ELR (cell line): ENCODE measurements at places on chromosomes 7 and 10.

DNA sequence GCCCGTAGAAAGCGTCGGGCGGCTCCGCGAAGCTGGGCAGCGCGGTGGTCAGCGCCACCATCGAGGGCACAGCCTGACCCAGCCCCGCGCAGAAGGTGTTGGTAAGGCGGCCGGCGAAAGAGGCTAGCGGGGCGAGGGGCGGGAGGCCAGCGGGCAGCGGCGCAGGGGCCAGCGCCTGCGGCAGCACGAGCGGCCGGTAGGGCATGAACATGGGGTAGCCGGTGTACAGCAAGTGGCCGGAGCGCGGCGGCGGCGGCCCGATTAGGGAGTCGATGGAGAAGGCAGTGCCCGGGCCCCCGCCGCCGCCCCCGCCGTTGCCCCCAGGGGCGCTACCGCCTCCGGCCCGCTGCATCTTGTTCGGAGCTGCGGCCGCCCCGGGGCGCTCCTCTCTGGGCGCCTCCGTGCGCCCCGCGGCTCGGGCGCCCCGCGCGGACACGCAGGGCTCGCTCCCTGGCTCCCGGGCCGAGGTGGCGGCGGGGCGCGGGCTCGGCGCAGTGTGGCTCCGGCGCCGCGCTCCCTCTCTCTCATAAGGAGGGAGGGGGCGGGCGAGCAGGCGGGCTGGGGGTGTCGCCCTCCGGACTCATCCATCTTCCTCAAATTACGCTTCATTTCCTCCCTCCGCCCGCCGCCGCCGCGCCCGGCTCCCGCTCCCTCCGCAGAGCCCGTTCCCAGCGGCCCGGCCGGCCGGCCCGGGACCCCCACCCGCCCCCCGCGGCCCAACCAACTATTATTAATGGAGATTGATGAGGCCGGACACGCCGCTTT lies at the start of gene GBX1:
GBX1 (minus strand) TSS at position 498 of the 765 bp plus-strand sequence; CDS start at position 352, 146 bp downstream.
- peak; percentile 25 for DNase-seq

- DNase-seq = peak; percentile 60
Observed at GRCh38 chr10:21527598-21528235, 2.2 kb upstream of the SKIDA1 start.

GRCh38 chr7:156153590-156153989 lies 341.3 kb upstream of the SHH start:
- DNase-seq = no peak

- DNase-seq = no peak
Observed at GRCh38 chr10:121375172-121375571, 223.1 kb downstream of the FGFR2 start.

- no peak for DNase-seq
Observed at GRCh38 chr10:33328253-33328652, 6.2 kb downstream of the NRP1 start.

- DNase-seq = no peak
Observed at GRCh38 chr10:24844742-24845141, 107.7 kb downstream of the PRTFDC1 start.

DNA sequence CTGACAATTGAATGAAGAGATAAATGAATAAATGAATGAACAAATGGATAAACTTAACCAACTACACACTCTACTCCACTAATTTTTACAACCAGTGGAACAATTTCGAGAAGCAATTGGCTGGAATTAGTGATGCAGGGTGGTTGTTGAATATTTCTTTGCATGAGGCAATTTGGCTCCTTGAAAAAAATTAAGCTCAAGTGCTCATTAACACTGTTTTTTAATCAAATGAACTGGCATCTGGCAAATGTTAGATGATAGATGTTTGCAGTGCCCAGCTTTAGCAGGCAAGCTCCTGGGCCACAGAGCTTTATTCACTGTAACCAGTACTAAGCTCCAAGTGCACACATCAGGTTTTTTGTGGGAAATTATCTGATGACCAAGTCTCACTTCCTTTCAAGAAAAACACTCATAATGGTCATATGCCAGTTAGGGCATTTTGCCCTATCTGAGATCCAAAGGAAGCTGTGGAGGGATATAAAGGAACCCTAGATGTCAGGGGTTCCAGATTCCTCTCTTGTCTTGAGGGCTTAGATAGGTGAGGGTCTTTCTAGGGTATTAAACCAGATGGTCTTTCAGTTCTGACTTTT lies 16.4 kb upstream of the ADD3 start:
- peak; percentile 27 for DNase-seq

GRCh38 chr7:33183504-33183903 lies 54.1 kb downstream of the BBS9 start:
- no peak for DNase-seq

GRCh38 chr10:77637532-77638320 lies at the start of gene KCNMA1:
Gene KCNMA1, minus strand, starts transcription at chr10:77637808.
- DNase-seq = peak; percentile 77

GRCh38 chr10:17426263-17426750 lies 28.1 kb downstream of the ST8SIA6 start:
- no peak for DNase-seq

DNA sequence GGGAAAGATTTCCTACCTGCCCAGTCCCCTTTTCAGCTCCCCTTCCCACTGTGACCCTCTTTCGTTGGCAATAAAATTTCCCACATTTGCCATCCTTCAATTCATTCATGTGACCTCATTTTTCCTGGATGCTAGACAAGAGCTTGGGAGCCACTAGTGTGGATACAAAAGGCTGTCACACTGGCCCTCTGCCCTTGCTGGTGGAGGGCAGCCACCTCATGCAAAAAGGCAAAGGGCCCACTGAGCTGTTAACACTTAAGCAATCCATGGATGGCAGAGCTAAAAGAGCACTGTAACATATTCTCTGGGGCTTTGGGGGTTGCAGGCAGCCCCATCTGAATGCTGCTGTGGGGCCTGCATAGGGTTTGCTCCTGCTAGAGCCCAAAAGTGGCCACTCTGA lies 315.1 kb downstream of the NEBL start:
- DNase-seq = no peak

GRCh38 chr7:34158368-34159153 lies 253.2 kb downstream of the BMPER start:
- DNase-seq = peak; percentile 19

DNA sequence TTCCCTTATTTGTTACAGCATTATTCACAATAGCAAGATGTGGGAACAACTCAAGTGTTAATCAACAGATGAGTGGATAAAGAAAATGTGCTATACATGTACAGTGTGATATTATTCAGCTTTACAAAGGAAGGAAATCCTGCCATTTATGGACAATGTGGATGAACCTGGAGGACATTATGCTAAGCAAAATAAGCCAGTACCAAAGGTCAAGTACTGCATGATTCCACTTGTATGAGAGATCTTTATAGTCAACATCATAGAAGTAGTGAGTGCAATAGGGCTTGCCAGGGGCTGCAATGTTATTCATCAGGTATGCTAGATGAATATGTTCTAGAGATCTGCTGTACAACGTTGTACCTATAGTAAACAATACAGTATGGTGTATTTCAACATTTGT lies 138.5 kb upstream of the AGR3 start:
- DNase-seq = no peak

GRCh38 chr7:99766484-99767099 lies 17.4 kb downstream of the CYP3A4 start:
- DNase-seq = no peak

DNA sequence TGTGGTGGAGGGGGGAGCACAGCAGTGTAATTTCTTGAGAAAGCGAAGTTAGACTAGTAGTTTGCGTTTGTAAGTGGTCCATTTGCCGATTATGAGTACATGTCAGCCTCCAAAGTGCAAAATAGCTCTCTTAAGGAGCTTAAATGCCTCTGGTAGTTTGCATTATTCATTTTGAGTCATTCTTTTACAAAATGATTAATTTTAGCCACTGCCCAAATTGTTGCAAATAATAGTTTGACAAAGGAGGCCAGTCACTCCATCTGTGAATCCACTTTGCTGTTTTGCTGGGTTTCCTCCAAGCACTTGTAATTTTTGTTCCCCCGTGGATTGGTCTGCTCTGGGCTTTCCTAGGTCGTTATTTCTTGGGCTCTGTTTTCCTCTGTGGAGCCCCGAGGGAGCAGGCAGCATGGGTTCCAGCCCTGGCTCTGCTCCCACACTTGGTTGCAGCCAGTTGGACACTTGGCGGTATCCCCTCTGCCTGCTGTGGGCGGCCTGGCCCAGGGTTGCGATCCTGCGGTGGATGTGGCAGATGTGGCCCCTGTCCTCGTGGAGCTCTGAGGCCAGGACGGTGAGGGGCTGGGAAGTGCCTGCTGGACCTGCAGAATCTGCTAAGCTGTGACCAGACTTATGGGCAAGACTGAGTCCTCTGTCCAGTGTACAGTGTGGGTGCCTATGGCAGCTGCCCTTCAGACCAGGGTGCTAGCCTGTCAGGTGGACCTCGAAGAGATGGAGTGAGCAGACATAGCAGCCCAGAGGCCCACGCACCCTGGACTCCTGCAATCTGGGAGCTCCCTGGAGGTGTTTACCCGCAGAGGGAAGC lies 129.1 kb upstream of the BTBD16 start:
- DNase-seq = peak; percentile 83

- no peak for DNase-seq
Observed at GRCh38 chr7:74473116-74473515, 19.4 kb downstream of the GTF2IRD1 start.

GRCh38 chr7:137395420-137395819 lies 51.9 kb upstream of the PTN start:
- DNase-seq = no peak

DNA sequence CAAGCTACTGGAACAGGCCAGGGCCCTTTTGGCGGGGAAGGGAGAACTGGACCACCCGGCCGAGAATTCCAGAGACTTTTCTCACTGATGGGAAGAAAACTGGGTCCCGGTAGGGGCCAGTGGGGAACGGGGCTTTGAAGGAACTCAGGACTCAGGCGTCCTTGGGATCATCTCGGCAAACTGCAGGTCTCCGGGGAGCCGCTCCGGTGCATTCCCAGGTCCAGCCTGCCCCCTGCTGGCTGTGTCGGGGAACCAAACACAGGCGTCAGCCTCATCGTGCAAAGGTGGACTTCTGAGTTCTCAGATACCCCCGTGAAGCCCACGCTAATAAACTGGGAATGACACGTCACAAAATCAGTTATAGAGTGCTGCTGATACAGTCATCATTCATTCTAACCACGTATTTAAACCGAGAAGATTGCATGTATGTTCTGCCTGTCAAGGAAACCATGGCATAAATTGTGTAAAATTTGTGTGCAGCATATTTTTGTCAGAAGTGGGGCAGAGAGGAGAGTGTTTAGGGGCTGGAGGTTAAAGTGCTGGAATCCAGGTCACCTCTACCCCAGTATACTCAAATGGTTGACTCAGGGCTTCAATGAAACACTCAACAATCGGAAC lies 76.1 kb upstream of the CPXM2 start:
- DNase-seq = peak; percentile 41

GRCh38 chr10:60266513-60266912 lies 123.2 kb downstream of the ANK3 start:
- DNase-seq = no peak

DNA sequence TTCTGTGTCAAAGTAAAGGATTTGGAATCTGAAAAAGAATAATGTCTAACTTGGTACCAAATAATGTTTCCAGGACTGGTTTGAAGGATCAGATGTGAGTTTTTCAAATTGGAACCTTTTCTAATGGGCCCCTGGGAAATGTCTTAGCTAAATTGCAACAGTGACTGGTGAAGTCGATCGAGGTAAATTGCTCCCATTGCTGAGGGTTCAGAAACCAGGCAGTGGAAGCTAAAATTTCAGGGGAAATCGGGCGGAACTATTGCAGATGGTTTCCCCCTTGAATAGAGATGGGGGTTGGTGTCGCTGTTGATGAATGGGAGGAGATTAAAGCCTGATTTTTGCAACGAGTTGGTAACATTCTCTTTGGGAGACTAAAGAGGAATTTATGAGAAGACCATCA lies 112.7 kb downstream of the SND1 start:
- DNase-seq = no peak

GRCh38 chr7:30902466-30902865 lies 9.2 kb upstream of the AQP1 start:
- no peak for DNase-seq

- DNase-seq = no peak
Observed at GRCh38 chr7:45211066-45211465, 53.5 kb downstream of the RAMP3 start.

DNA sequence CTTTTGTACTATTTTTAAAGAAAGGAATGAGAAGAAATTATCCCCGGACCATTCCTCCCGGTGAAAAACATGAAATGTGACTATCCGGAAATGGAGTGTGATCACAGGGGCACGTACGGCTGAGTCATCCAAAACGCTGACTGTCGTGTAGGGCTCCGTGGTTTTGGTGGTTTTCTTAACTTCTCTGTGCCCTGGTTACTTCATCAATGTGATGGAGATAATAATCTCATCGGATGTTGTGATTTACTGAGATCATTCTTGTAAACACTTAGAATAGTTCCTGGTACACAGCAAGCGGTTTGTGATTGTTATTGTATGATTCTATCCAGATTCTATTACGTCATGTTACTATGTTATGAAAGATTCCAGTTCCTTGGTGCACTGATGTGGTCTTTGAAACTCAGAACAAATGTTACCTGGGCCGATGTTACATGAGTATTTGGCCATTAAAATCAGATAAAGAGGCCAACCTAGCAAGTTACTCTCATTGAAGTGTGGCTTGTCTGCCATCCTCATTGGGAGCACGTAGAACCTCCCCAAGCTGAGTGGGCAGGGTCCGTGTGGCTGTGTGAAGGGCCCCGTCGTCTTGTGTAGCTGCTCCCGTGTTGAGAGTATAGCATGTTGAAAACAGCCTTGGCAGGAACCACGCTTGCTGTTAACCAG lies 99.5 kb downstream of the CAMK1D start:
- peak; percentile 86 for DNase-seq

GRCh38 chr7:13628239-13629001 lies 361.0 kb downstream of the ETV1 start:
- DNase-seq = peak; percentile 76

- DNase-seq = no peak
Observed at GRCh38 chr7:135792363-135792668, 43.7 kb upstream of the FAM180A start.

- no peak for DNase-seq
Observed at GRCh38 chr10:100791369-100792058, 46.1 kb downstream of the PAX2 start.

DNA sequence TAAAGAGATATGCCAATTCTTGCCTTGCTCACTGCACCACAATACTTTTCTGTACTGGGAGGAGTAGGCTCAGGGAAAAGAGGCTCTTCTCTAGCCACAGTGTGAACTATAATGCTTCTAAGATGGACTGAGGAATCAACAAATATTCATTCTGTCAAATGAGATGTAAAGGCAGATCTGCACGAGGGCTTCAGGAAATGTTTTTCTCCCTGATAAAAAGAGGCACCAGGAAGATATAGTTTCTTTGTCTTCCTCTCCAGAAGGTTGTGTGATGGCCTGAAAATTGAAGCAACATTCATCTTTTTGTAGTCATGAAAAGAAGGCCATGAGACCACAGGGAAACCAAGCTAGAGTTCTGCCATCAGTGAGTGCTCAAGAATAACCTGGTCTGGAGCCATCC lies 79.1 kb upstream of the NME8 start:
- DNase-seq = no peak

DNA sequence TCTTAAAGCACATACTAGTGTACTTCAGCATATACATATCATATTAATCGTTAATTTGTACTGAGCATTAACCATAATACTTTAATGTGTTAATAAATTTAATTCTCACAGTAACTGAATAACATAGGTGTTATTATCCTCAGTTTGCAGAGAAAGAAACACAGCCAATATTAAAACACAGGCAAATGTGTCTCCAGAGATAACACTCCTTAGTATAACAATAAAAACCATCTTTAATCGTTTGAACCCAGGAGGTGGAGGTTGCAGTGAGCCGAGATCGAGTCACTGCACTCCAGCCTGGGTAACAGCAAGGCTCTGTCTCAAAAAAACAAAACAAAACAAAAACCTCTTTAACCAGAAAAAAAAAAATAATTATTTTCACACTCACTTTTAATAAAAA lies 49.4 kb upstream of the ZNF273 start:
- no peak for DNase-seq

- DNase-seq = no peak
Observed at GRCh38 chr7:22051886-22052673, 106.4 kb upstream of the CDCA7L start.
